ENCODE measurements at places on chromosomes 13 and 19.

DNA sequence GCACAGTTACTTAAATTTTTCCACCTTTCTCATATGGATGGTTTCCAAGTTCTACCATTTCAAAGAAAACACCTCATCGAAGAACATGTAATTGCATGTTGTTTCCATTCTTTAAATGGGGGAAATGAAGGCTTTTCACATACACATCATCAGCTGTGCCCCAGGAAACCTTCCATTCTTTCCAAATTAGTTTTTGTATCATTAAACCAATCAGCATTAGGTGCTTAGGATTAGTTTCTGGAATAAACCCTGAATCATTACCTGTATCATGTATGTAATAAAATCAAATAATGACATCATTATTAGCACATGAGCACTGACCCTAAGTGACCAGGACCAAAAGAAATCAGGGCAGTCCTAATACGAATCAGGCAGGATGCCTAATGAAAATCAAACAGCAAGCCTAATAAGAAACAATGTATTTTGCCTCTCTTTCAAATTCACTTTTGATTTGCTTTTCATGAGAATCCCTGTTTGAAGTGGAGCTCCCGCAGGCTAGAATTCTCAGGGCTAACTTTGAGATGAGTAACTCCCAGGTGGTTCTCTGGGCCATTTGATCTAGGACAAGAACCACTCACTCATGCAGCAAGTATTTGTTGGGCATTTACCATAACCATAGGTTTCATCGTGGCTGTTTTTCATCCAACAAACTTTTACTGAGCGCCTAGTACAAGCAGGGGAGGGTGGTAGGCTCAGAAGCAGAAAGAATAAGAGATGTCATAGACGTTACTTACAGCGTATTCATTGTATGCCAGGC, 89.2 kb downstream of the MZT1 start:
- DNase-seq = no peak

- no peak for DNase-seq
These were observed 34.4 kb downstream of the ZNF568 start for GRCh38 chr19:36950335-36951119.

- DNase-seq = no peak
These were observed at the start of gene ATP4A for GRCh38 chr19:35563207-35563829. Gene ATP4A (minus strand): TSS chr19:35563658. CDS start chr19:35563629, 29 bp downstream.

DNA sequence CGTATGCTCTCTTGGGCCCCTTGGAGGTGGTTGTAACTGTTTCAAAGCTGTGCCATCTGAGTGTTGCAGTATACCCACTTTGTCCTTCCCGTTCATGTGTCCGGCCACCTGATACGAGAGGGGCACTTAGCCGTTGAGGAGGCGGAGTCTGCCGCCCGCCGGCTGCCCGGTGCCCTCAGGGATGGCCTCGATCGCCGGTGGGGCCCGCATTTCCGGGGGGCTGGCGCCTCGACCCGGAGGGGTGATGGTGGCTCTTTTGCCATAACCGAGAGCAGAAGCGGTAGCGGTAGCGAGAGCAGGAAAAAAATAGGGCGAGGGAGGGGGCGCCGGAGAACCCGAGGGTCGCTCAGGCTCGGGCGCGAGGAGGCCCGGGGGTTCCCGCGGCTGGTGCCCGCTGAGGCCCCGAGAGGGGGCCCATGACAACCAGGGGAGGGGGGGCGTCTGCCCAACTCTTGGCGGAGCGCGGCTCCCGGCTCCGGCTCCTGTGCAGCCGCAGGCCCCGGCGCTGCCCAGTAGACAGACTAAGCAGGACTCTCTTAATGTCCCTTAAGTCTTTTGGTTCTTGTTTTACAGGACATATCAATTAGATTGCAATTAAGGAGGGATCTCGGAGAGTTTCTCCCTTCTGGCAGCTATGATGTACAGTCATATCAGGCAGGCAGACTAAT, 342.7 kb upstream of the SGCG start:
- DNase-seq = no peak

Data from glutamatergic neuron (in vitro differentiated cells).